ENCODE measurements at places on chromosomes 2 and 18. TPM values are rescaled to one million over a fixed set of nuclear protein-coding genes. Genes with fewer than 3 reads are reported as not detected.

- no peak overlapping the region for H3K27ac ChIP-seq
- no peak for DNase-seq
- H3K4me3 ChIP-seq, result no peak overlapping the region
- peaks cover 4% of the 10 kb centered on the region for H3K4me1 ChIP-seq
Measured at GRCh38 chr18:3425446-3425845, 24.5 kb upstream of the TGIF1 start.

Gene ELOA2
- not detected for total RNA-seq

Gene MBD5
- 29.6 TPM for total RNA-seq

Gene NAB1
- total RNA-seq, result 31.7 TPM

GRCh38 chr2:60072609-60073008 lies 480.8 kb downstream of the BCL11A start:
- no peaks in the 10 kb centered on the region for H3K36me3 ChIP-seq
- H3K4me1 ChIP-seq, result no peaks in the 10 kb centered on the region
- H3K4me3 ChIP-seq, result no peak overlapping the region

- H3K36me3 ChIP-seq, result no peaks in the 10 kb centered on the region
- no peak for DNase-seq
- no peak overlapping the region for H3K27ac ChIP-seq
- H3K27me3 ChIP-seq, result no peaks in the 10 kb centered on the region
- no peak overlapping the region for H3K4me3 ChIP-seq
Measured at GRCh38 chr18:7248877-7249276, 18.0 kb downstream of the LRRC30 start.

Gene POTEC
- total RNA-seq, result not detected

DNA sequence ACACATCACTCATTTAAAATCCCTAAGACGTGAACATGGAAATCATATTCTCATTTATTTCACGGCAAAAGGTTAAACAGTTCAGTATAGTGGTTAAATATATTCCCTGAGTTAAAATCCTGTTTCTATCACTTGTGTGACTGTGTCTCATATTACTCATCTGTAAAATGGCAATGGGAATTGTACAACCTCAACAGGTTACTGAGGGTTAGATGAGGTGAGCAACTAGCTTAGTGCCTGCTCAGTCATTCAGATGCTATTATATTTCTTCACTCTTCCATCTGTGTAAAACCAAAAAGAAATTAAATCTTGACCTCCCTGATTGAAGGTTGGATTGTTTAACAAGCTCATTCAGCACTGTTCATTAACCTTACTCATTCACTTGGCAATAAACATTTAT lies 212.4 kb upstream of the STK17B start:
- H3K27me3 ChIP-seq, result no peaks in the 10 kb centered on the region
- H3K27ac ChIP-seq, result no peak overlapping the region
- no peaks in the 10 kb centered on the region for H3K4me1 ChIP-seq
- H3K4me3 ChIP-seq, result no peak overlapping the region
- no peak for DNase-seq

Gene FOXD4L1
- total RNA-seq, result not detected

Gene CKAP2L
- total RNA-seq, result 6.4 TPM

DNA sequence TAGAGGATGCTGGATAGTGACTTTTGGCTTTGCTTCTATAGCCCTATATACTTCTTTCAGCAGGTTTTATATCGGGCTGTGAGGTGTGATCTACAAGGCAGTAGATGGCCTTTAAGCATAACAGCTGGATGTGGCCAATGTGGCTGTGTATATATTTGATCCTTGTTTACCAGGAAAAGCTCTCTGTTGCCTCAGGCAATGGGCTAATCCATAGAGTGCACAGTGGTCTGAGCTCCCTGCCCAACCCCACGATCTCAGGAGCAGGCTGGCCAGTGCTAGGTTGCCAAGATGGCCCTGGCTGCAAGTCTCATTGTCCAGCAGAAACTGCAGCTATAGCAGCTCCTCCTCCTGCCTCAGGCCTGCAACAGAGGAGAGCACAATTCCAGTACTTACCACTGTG lies 72.3 kb upstream of the SPHKAP start:
- no peaks in the 10 kb centered on the region for H3K36me3 ChIP-seq
- H3K4me1 ChIP-seq, result no peaks in the 10 kb centered on the region
- H3K27me3 ChIP-seq, result no peaks in the 10 kb centered on the region
- H3K4me3 ChIP-seq, result no peak overlapping the region

DNA sequence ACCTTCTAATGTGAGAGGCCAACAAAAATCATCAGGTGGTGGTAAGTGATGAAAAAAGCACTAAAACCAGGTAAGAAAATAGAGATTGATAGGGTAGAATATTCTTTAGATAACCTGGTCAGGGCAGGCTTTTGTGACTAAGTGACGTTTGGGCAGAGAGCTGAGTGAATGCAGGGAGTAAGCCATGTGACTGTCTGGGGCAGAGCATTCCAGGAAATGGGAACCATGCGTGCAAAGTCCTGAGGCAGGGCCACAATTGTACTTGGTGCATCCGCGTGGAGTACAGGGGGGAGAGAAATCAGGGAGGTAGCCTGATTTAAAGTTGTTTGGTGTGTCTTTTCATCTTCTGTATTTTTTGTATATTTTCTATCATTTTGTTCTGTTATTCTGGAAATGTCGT lies 102.5 kb downstream of the LYPD6B start:
- no peak overlapping the region for H3K4me3 ChIP-seq
- H3K27me3 ChIP-seq, result no peaks in the 10 kb centered on the region
- peak; percentile 66 for DNase-seq
- no peak overlapping the region for H3K27ac ChIP-seq
- no peaks in the 10 kb centered on the region for H3K36me3 ChIP-seq
- H3K4me1 ChIP-seq, result no peaks in the 10 kb centered on the region

- no peak for DNase-seq
- no peaks in the 10 kb centered on the region for H3K27me3 ChIP-seq
- H3K4me3 ChIP-seq, result no peak overlapping the region
- H3K36me3 ChIP-seq, result no peaks in the 10 kb centered on the region
- H3K27ac ChIP-seq, result no peak overlapping the region
Measured at GRCh38 chr2:7878786-7879482, 802.9 kb upstream of the ID2 start.

- peak; percentile 83 for DNase-seq
- no peaks in the 10 kb centered on the region for H3K4me1 ChIP-seq
- H3K27ac ChIP-seq, result no peak overlapping the region
- no peak overlapping the region for H3K4me3 ChIP-seq
- H3K36me3 ChIP-seq, result no peaks in the 10 kb centered on the region
- H3K27me3 ChIP-seq, result no peaks in the 10 kb centered on the region
Measured at GRCh38 chr2:181953881-181954537, 31.6 kb upstream of the PPP1R1C start.

Gene FAM237A
- not detected for total RNA-seq

DNA sequence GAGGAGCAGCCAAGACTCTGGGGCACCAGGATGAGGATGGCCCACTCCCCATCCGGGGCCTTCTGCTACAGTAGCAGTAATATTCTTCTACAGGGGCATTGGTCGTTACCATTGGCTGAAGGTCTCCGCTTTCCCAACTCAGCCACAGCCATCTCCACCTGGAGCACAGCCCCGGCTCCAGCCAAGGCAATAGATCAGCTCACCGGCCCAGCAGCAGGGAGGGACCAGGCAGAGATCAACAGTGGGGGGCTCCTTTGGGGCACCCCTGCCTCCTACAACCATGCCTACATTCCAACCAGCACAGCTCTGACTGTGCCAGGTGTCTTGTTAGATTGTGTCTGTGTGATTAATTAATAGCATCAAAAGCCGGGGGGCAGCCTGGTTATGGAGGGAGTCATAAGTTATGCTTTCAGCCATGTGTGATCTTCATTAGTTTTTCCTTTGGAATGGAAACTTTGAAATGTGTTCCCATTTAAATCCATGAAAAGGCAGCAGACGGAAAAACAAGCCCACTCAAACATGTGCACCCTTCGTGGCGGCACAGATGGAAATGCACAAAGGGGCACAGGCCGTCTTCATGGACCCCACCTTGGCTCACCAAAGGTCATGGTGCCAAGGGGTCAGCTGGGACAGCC lies 68.6 kb upstream of the BZW1 start:
- no peak for DNase-seq
- H3K4me1 ChIP-seq, result peaks cover 6% of the 10 kb centered on the region
- H3K4me3 ChIP-seq, result no peak overlapping the region
- H3K36me3 ChIP-seq, result no peaks in the 10 kb centered on the region
- H3K27ac ChIP-seq, result no peak overlapping the region

Gene RAD51AP2
- total RNA-seq, result 0.11 TPM

Gene CPO
- total RNA-seq, result not detected

- no peak overlapping the region for H3K27ac ChIP-seq
- no peaks in the 10 kb centered on the region for H3K4me1 ChIP-seq
- no peak overlapping the region for H3K4me3 ChIP-seq
- no peak for DNase-seq
Measured at GRCh38 chr2:9089831-9090230, 86.3 kb upstream of the MBOAT2 start.

Gene PMS1
- 14.3 TPM for total RNA-seq

DNA sequence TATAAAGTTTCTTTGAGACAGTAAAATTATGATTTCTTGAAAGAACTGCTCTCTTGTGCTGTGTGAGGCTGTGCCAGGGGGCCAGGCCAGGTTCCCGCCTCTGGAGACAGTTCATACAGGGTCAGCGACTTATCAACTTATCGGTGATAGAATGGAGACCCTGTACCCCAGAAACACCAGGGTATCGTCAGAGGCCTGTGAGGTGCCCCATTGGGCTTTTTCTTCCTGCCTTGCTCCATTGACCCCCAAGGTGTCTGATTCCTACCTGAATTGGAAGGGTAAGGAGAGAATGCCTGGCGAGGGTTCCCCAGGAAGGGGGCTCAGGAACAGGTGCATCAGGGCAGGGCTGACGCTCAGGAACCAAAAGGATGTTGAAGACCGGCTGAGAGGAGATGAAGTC lies 4.3 kb downstream of the DLX1 start:
- peaks cover 24% of the 10 kb centered on the region for H3K4me1 ChIP-seq
- H3K27ac ChIP-seq, result no peak overlapping the region
- DNase-seq, result no peak
- H3K4me3 ChIP-seq, result no peak overlapping the region

- no peak overlapping the region for H3K4me3 ChIP-seq
- no peaks in the 10 kb centered on the region for H3K36me3 ChIP-seq
- no peak for DNase-seq
- no peaks in the 10 kb centered on the region for H3K27me3 ChIP-seq
Measured at GRCh38 chr2:238820197-238820596, 27.7 kb upstream of the TWIST2 start.

GRCh38 chr2:202193305-202193704 lies 45.1 kb downstream of the SUMO1 start:
- H3K27ac ChIP-seq, result no peak overlapping the region
- H3K36me3 ChIP-seq, result no peaks in the 10 kb centered on the region
- no peak overlapping the region for H3K4me3 ChIP-seq
- H3K4me1 ChIP-seq, result no peaks in the 10 kb centered on the region
- DNase-seq, result no peak

GRCh38 chr18:48832938-48833700 lies 117.6 kb downstream of the SMAD7 start:
- no peaks in the 10 kb centered on the region for H3K4me1 ChIP-seq
- H3K27me3 ChIP-seq, result no peaks in the 10 kb centered on the region
- H3K4me3 ChIP-seq, result no peak overlapping the region
- H3K36me3 ChIP-seq, result no peaks in the 10 kb centered on the region

DNA sequence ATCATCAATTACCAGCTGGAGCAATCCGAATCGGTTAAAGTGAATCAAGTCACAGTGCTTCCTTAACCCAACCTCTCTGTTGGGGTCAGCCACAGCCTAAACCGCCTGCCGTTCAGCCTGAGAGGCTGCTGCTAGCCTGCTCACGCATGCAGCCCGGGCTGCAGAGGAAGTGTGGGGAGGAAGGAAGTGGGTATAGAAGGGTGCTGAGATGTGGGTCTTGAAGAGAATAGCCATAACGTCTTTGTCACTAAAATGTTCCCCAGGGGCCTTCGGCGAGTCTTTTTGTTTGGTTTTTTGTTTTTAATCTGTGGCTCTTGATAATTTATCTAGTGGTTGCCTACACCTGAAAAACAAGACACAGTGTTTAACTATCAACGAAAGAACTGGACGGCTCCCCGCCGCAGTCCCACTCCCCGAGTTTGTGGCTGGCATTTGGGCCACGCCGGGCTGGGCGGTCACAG lies 496 bp upstream of the ITGA4 start:
- DNase-seq, result peak; percentile 45
- no peaks in the 10 kb centered on the region for H3K4me1 ChIP-seq
- peak overlapping the region; percentile 39 for H3K4me3 ChIP-seq
- H3K27me3 ChIP-seq, result no peaks in the 10 kb centered on the region

DNA sequence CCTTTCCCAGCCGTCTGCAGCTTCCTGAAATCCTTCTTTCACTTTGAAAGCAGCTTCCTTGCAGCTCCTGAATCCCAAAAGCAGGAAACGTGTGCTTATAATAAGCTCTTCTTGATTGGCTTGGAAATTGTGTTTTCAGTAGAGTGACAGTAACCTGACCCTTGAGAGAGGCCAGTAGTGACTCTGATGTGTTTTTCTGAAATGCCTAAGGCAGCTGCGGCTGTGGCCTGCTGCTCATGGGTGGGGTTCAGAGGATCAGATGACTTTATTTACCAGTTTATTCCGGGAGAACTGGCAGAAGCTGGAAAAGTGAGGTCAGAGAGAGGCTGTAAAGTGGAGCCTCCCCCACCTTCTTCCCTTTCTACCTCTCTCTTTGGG lies 31.9 kb upstream of the RPIA start:
- no peaks in the 10 kb centered on the region for H3K36me3 ChIP-seq
- H3K4me1 ChIP-seq, result no peaks in the 10 kb centered on the region
- peak overlapping the region; percentile 56 for H3K27ac ChIP-seq
- H3K4me3 ChIP-seq, result no peak overlapping the region

GRCh38 chr2:16002575-16002974 lies 62.2 kb downstream of the MYCN start:
- H3K4me1 ChIP-seq, result no peaks in the 10 kb centered on the region
- H3K27ac ChIP-seq, result no peak overlapping the region
- no peak for DNase-seq

GRCh38 chr18:45617284-45617683 lies 2.0 kb downstream of the SLC14A2 start:
- no peak overlapping the region for H3K4me3 ChIP-seq
- no peaks in the 10 kb centered on the region for H3K4me1 ChIP-seq
- peak; percentile 90 for DNase-seq

DNA sequence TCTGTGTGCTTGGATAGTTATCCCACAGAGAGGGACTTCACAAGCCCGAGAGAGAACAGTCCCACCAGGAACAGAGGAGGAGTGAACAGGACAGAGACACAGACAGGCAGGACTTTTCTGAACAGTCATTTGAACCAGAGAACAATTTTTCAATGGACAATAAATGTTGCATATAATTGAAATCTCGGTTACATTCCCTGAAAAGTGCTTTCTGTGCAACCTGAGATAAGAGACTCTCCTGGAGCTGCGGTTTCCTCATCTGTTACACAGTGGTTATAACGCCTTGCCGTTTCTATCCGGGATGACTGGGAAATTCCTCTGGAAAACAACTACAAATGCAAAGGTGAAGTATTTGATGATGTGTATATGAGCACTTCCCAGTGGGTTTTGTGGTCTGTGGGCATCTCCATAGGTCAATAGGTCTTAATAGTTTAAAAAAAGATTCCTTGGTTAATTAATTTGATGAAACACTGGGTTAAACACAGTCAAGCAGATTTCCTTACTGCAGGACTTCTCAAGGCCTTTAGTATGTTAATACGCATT lies 87.2 kb upstream of the HPCAL1 start:
- no peak overlapping the region for H3K27ac ChIP-seq
- no peak overlapping the region for H3K4me3 ChIP-seq
- no peaks in the 10 kb centered on the region for H3K27me3 ChIP-seq
- DNase-seq, result no peak
- no peaks in the 10 kb centered on the region for H3K36me3 ChIP-seq
- H3K4me1 ChIP-seq, result no peaks in the 10 kb centered on the region

Measured in colonic mucosa (tissue), 4 donors.